ENCODE measurements at places on chromosomes 6 and 20.

- no peak for DNase-seq
Measured at GRCh38 chr6:132368916-132369481, 32.3 kb downstream of the MOXD1 start.

DNA sequence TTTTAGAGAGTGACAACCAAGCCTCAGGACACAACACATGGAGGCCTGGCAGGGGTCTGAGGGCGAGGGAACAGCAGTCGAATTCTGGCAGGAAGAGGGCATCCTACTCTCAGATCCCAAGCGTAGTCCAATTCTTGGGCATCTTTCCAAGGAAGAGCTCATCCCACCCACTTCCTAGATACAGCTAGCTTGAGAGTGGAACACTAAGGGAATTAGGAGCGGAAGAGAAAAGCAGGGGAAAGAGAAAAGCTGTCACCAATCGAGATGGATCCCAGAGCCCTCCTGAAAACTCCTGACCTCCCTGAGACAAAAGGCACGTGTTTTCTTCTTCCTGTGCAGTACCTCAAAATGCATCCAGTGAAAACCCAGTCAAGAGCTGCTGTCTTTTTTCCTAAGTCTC is 67.1 kb downstream of the GFOD1 start:
- DNase-seq: no peak

DNA sequence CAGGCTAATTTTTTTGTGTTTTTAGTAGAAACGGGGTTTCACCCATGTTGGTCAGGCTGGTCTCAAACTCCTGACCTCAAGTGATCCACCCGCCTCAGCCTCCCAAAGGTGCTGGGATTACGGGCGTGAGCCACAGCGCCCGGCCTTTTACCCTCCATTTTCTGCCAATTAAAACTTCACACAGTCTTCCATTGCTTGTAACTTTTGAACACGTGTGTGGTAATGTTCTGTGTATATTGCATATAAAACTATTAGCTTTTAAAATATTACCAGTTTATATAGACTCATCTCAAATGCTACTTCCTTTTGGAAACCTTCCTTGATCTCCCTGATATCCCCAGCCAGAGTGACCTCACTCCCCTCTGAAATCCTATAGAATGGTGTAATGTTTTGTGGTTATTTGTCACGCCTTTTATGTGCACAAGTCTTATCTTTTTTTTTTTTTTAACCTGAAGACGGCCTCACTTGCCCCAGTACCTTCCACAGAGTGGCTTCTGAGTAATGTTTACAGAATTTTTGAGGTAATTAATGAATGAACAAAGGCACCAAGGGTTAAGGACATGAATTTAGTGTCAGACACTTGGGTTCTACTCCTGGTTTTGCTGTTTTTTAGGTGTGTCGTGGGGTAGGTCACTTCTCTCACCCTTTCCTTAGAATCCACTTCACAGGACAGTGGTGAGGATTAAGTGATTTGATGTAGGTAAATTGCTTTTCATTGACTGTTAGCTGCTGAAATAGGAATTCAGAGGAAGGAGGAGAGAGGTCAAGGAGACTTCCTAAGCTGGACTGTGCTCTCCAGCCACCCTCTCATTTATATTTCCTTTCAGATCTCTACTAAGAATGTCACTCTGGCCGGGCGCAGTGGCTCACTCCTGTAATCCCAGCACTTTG is 11.2 kb upstream of the MMP24 start:
- no peak for DNase-seq

- no peak for DNase-seq
Measured at GRCh38 chr6:47932575-47932974, 150.7 kb downstream of the OPN5 start.

DNA sequence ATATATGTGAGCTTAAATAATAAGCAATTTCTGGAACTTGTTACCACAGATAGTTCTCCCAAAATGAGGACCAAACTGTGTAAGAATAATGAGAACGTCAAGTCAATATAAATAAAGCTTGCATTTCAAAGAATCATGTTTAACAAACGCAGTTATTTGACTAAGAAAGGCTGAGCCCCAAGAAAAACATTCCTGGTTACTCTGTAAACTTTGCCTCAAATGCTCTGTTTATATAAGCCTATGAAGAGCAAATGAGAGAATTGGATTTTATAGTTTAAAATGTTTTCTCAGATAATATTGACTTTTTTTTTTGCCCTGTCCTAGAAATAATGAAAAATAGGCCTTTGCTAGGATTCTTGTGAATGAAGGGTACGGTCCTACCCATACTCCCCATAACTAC is 81.3 kb downstream of the C6orf52 start:
- DNase-seq: no peak

- DNase-seq: no peak
Measured at GRCh38 chr6:113644861-113645575, 212.1 kb upstream of the MARCKS start.

GRCh38 chr6:129498950-129499842 is 210.8 kb downstream of the ARHGAP18 start:
- DNase-seq: no peak

DNA sequence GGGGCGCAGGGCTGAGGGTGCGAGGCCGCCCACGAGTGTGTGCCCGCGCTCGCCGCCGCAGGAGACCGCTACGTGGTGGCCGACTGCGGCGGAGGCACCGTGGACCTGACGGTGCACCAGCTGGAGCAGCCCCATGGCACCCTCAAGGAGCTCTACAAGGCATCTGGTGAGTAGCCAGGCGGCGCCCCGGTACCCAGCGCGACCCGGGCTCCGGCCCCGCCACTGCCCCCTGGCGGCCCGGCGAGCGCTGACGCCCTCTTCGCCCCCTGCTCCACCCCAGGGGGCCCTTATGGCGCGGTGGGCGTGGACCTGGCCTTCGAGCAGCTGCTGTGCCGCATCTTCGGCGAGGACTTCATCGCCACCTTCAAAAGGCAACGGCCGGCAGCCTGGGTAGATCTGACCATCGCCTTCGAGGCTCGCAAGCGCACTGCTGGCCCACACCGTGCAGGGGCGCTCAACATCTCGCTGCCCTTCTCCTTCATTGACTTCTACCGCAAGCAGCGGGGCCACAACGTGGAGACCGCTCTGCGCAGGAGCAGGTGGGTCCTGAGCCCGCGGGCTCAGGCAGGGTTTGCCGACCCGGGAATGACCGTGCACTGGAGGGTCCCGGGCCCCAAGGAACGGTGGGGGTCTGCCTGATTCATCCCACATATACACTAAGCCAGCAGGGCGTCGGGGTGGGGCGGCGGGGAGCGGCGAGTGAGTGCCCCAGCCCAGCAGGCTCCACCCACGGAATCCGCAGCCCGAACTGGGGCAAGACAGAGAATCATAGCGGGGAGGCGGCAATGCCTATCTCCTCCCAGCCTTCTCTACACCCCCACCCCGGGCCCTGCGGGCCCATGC is 17.4 kb downstream of the HSPA12B start:
- DNase-seq: no peak

DNA sequence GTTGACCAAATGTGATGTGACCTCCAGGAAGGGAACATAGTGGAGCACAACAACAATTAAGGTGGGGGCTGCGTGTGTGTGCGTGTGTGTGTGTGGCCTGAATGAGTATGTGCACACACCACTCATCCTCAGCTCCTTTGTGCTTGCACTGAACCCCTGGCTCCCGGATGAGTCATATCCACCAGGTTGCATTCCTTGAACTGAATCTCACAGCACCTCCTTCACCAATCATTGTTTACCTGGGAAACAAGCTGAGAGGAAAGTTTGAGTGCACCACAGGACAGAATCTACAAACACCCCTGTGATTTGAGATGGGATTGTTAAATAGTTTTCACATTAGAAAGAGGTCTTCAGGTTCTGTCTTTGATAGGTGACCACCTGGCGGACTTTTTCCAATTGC is 33.7 kb upstream of the GPR6 start:
- no peak for DNase-seq

- no peak for DNase-seq
Measured at GRCh38 chr6:150992703-150993102, 127.2 kb downstream of the MTHFD1L start.

- no peak for DNase-seq
Measured at GRCh38 chr6:110481081-110481480, 4.7 kb upstream of the SLC22A16 start.

DNA sequence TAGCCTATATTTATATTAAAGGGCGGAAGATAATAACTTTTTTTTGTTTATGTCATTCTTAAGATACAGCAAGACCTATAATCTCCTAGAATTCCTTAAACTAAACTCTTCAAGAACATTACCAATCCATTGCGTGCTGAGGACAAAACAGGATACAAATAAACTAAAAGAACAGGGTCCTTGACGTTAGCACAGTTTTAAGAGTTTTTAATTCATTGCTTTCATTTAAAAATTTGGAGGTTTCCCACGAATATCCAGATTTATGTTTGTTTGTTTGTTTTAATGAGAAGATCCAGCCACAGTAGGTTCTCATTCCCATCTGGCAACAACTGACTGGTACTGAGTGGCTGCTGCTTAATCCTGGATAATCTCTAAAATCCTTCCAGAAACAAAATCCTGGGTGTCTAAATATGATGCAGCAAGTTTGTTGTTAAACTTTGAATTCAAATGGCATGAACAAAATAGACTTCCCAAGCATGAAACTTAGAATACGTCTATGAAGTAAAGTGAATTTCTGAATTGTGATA is 153.7 kb downstream of the HACE1 start:
- no peak for DNase-seq

GRCh38 chr6:116648156-116648555 is 20.4 kb downstream of the ZUP1 start:
- DNase-seq: peak; percentile 26

DNA sequence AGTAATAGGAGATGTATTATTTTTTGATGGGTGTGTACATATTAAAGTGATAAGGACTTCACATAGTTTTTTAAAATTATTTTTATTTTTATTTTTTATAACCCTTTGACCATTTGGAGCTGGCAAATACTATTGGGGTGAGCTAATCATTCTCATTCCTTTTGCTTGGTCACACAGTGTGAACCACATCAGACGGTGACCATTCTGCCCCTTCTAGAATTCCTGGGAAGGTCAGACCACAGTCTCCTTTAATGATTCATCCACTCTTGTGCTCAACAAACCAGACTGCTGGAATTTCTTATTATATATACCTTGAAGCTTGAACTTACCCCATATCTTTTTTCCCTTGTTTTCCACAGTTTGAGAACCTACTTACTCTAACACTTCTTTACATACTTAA is 23.9 kb upstream of the PRL start:
- DNase-seq: peak; percentile 47

DNA sequence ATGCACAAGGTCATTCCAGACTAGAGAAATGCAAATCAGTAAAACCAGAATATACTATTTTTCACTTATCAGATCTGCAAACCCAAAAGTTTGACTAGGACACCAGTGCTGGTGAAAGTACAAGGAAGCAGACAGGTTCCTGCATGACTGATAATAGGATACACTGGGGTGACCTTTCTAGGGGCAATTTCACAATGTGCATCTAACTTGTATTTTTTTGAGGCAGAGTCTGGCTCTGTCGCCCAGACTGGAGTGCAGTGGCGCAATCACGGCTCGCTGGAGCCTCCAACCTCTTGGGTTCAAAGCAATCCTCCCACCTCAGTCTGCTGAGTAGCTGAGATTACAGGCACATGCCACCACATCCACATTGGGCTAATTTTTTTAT is 11.4 kb downstream of the COMMD7 start:
- DNase-seq: no peak

- no peak for DNase-seq
Measured at GRCh38 chr20:39181490-39181889, 219.3 kb downstream of the DHX35 start.

GRCh38 chr6:13075141-13075845 is 253.0 kb downstream of the TBC1D7 start:
- DNase-seq: no peak

DNA sequence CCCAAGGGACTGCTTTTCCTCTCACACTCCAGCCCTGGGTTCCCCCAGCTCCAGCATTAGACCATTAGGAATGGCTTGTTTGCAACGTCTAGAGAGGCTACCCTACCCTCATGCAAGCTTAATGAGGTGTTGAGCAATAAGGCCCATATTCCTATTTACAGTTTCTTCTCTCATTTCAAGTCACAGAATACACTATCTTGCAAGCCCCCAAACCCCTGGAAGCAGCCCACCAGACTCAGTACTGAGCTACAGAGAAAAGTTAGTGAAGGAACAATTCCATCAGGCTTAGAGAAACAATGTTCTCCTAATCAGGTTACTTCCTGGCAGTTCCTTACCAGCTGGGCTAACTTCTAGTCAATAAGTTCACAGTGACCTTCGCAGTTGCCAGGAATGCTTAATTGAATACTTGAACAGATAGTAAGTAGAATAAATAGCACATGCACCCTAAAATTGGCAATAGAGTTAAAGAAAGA is 606.5 kb upstream of the NOX3 start:
- no peak for DNase-seq

DNA sequence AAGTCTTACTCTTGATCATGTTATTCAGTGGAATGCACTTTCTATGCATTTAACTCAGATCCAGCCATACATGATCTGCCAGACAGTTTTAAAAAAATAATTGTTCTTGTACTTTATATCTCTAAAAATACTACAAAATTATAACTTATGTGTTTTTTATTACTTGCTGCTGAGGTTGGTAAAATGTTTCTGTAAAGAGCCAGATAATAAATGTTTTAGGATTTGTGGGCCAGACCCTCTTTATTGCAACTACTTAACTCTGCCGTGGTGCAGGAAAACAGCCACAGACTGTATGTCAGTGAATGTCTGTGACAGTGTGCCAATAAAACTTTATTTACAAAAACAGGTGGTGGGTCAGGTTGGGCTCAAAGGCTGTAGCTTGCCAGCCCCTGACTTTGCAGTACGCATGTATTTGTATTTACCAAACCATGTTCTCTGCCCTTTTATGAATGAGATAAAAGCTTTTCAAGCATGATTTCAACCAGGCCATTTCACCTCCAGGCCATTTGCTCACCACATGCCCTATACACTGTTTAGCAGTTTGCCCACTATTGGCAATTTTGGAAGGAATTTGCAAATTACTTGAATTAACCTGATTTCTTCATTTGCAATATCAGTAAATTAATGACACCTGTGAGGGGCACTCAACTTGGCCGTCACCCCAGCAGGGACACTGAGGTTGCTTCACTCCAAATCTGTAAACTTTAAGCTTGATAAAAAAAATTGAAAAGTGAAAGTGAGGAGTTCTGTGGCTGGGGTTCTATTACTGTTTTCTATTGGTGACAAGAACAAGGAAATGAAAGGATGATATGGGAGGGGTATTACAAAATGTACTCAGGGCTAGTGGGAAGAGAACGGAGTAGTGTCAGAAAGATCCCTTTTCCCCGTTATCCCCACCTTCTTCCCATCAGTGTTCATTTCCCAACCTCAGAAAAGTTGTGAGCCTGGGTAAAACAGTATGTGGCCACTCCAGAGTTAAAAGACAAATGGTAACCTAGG is 133.4 kb downstream of the CEBPB start:
- no peak for DNase-seq

- DNase-seq: no peak
Measured at GRCh38 chr6:21942897-21943296, 349.3 kb downstream of the SOX4 start.

GRCh38 chr6:76852776-76853175 is 610.5 kb downstream of the HTR1B start:
- DNase-seq: no peak

Data from smooth muscle cell of the brain vasculature (primary cell).